Activated CD4-positive, alpha-beta T cell treated with anti-CD3 and anti-CD28 coated beads, Interleukin-2, amount 50 U/mL, for 24 hours (primary cell): ENCODE measurements at places on chromosomes 13 and 19.

DNA sequence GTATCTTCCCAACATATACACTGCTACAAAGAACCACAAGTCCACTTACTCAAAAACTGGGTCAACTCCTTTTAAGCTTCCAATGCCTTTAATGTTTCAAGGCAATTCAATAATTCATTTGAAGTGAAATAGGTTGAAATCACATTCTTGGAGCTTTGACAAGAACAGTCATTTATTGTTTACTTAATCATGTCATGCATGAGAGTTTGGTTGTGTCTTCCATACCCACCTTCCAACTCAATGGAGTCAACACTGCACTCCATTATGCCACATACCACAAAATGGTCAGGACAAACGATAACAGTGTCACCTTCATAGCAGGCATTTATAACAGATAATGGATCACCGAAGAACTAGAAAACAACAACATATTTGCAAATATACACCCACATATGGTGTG, 506.3 kb downstream of the UQCRFS1 start:
- DNase-seq: no peak

- no peak for DNase-seq
Observed at GRCh38 chr19:39813264-39813993, 20.5 kb downstream of the DYRK1B start.

DNA sequence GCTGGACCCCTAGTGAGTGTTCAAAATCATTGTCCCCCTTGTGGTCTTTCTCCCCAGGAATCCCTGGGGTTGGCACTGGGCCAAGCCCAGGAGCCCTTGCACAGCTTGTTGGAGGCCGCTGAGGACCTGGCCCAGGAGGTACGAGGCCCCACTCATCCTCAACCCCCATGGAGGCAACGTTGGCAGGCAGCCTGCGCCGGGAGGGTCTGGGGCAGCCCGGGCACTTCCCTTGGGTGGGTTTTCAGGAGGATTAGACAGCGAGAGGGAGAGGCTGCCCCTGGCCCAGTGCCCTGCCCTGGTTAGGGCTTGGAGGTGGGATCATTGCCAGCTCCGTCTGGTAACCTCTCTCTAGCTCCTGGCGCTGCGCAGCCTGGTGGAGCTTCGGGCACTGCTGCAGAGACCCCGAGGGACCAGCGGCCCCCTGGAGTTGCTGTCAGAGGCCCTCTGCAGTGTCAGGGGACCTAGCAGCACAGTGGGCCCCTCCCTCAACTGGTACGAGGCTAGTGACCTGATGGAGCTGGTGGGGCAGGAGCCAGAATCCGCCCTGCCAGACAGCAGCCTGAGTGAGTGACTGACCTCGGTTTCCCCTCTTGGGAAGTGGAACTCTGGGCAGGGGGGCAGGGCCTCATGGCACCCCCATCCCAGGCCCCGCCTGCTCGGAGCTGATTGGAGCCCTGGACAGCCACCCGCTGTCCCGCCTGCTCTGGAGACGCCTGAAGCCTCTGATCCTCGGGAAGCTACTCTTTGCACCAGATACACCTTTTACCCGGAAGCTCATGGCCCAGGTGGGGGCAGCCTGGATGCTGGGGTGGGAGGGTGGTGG, 3.0 kb downstream of the ABCA7 start:
- no peak for DNase-seq

GRCh38 chr19:50383001-50383851, 921 bp upstream of the POLD1 start:
- DNase-seq: no peak

DNA sequence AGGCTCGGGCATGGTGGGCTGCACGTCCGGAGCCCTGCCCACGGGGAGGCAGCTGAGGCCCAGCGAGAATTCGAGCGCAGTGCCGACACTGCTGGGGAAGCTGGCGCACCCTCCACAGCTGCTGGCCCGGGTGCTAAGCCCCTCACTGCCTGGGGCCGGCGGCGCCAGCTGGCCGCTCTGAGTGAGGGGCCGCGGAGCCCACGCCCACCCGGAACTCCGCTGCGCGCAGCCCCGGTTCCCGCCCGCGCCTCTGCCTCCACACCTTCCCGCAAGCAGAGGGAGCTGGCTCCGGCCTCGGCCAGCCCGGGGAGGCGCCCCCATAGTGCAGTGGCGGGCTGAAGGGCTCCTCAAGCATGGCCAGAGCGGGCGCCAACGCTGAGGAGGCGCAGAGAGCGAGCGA, 2080.4 kb downstream of the PCDH9 start:
- no peak for DNase-seq

GRCh38 chr19:8478598-8478997, 23.8 kb downstream of the PRAM1 start:
- DNase-seq: no peak

- DNase-seq: no peak
Observed at GRCh38 chr19:18894254-18895037, 1.5 kb downstream of the CERS1 start.

GRCh38 chr19:50780753-50781435, 9.3 kb upstream of the ACP4 start:
- DNase-seq: no peak

GRCh38 chr13:76129305-76130000, 493.3 kb downstream of the LMO7 start:
- DNase-seq: no peak

GRCh38 chr13:31001647-31002046, 69.2 kb downstream of the TEX26 start:
- DNase-seq: no peak

- no peak for DNase-seq
Observed at GRCh38 chr19:3723883-3724282, 15.7 kb downstream of the TJP3 start.
